ENCODE measurements at places on chromosomes 5 and 9. TPM values are rescaled to one million over a fixed set of nuclear protein-coding genes. Genes with fewer than 3 reads are reported as not detected.

- no peaks in the 10 kb centered on the region for H3K27me3 ChIP-seq
- no peak overlapping the region for H3K27ac ChIP-seq
- DNase-seq = no peak
- peaks cover 4% of the 10 kb centered on the region for H3K4me1 ChIP-seq
Observed at GRCh38 chr5:37490120-37490810, 111.1 kb downstream of the WDR70 start.

- H3K4me1 ChIP-seq = no peaks in the 10 kb centered on the region
- H3K36me3 ChIP-seq = peaks cover 7% of the 10 kb centered on the region
- H3K27ac ChIP-seq = no peak overlapping the region
- no peak overlapping the region for H3K4me3 ChIP-seq
- DNase-seq = no peak
Observed at GRCh38 chr9:127349483-127350113, 47.4 kb upstream of the SLC2A8 start.

DNA sequence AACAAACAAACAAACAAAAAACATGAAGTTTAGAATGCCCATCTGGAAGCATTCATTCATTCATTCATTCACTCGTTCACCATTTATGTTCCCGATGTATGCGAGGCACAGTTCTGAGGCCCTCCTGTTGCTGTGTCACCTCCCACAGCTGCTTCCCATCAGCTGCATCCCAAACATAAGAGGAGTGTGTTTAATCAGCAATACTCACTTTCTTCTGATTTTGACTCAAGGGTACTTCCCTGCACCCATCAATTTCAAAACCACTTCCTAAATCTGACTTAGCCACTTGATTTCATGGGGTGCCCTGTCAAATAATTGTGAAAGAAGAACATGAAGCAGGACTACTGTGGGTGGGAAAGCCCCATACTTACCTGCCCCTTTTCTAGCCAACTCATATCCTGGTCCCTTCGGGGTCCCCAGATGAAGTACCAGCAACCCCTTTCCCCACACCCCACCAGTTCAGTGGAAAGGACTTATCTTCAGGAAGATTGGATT is 128.0 kb upstream of the IL12B start:
- H3K27me3 ChIP-seq = no peaks in the 10 kb centered on the region
- no peak overlapping the region for H3K4me3 ChIP-seq
- no peak for DNase-seq
- H3K27ac ChIP-seq = no peak overlapping the region

DNA sequence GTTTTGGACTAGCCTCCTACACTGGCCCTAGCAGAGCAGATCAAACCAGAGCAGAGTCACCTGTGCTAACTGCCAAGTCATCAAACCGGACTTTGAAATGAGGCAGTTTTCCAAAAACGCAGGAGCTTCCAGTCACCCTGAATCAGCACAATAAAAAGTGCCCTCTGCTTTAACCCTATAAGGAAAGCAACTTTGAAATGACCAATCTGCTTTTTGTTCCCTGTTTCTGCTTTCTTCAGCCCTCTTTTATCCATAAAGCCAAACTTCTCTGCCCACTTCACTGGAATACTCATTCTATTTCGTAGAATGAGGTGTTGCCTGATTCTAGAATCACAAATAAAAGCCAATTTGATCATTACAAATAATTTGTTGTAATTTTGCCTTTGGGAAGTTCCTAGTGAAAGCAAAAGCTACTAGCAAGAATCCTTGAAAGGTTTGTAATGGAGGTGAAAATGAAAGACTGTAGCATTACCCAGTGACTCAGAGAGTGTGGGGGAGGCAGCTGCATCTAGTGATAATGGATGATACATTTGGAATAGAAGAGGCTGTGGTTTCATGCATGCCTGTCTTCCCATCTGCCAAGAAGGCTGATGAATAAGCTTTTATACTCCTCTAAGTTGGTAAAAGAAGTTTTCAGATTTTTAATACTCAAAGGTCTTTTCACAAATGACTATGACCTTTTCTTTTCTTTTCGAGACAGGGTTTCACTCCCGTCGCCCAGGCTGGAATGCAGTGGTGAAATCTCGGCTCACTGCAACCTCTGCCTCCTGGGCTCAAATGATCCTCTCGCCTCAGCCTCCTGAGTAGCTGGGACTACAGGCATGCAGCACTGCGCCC is 14.9 kb downstream of the SPAAR start:
- no peaks in the 10 kb centered on the region for H3K27me3 ChIP-seq
- peaks cover 14% of the 10 kb centered on the region for H3K4me1 ChIP-seq
- DNase-seq = no peak
- no peak overlapping the region for H3K4me3 ChIP-seq

The NMUR2 gene
- not detected for total RNA-seq

The BTNL3 gene
- not detected for total RNA-seq

DNA sequence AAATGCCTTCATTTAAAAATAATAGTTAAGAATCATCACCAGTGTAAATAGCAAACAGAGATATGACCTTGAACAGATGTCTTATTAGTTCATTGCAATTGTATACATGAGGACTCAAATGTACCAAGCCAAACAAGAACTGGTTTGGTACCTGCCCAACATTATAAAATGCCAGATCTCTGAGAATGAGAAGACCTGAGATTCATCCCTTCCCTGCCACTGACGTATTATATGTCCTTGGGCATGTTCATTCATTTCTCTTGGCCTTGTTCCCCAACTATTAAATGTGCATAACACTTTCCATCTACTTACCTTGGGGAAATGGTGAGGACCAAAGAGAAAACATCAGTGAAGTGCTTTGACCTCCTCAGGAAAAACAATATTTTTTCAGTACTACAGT is 33.6 kb upstream of the ERBIN start:
- H3K27me3 ChIP-seq = no peaks in the 10 kb centered on the region
- no peaks in the 10 kb centered on the region for H3K4me1 ChIP-seq
- DNase-seq = no peak
- no peaks in the 10 kb centered on the region for H3K36me3 ChIP-seq

The PCDHGB3 gene
- 14.4 TPM for total RNA-seq

GRCh38 chr5:124735169-124735858 is 11.1 kb downstream of the ZNF608 start:
- no peak for DNase-seq
- H3K27me3 ChIP-seq = no peaks in the 10 kb centered on the region
- no peaks in the 10 kb centered on the region for H3K36me3 ChIP-seq

- H3K4me3 ChIP-seq = no peak overlapping the region
- H3K27ac ChIP-seq = no peak overlapping the region
- H3K4me1 ChIP-seq = peaks cover 14% of the 10 kb centered on the region
- H3K36me3 ChIP-seq = no peaks in the 10 kb centered on the region
- no peak for DNase-seq
- no peaks in the 10 kb centered on the region for H3K27me3 ChIP-seq
Observed at GRCh38 chr9:136242918-136243525, 2.6 kb downstream of the QSOX2 start.

The SMIM32 gene
- not detected for total RNA-seq

DNA sequence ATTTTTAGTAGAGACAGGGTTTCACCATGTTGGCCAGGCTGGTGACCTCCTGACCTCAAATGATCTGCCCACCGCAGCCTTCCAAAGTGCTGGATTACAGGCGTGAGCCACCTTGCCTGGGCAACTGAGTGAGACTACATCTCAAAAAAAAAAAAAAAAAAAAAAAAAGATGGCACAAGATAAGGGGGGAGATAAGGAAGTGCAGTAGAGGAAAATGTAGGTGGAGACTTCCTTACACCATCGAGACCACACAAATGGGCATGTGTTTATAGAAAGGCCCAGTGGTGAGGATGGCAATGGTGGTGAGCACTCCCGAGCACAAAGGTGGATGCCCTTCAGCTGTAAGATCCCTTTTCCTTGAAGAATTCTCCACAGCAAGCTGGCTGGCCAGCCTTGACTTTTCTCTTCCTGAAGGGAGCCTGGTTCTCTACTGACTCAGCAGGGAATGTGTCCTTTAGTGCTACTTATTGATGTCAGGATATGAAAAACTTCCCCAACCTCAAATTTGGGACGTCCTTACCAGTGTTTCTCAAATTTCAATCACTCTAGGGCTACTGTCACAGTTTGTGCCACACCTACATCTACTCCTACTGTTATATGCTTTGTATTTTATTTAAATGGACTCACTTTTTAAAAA is 28.2 kb downstream of the ERGIC1 start:
- H3K4me1 ChIP-seq = peaks cover 58% of the 10 kb centered on the region
- H3K4me3 ChIP-seq = no peak overlapping the region
- H3K27me3 ChIP-seq = no peaks in the 10 kb centered on the region
- no peak for DNase-seq
- peak overlapping the region; percentile 88 for H3K27ac ChIP-seq

The DAB2IP gene
- total RNA-seq = 71.6 TPM

GRCh38 chr5:178289438-178289837 is 56.8 kb upstream of the PHYKPL start:
- H3K36me3 ChIP-seq = no peaks in the 10 kb centered on the region
- no peak overlapping the region for H3K4me3 ChIP-seq
- no peak for DNase-seq
- no peak overlapping the region for H3K27ac ChIP-seq
- H3K27me3 ChIP-seq = no peaks in the 10 kb centered on the region

GRCh38 chr9:21747175-21747574 is 55.3 kb upstream of the MTAP start:
- H3K36me3 ChIP-seq = no peaks in the 10 kb centered on the region
- H3K27me3 ChIP-seq = no peaks in the 10 kb centered on the region
- no peaks in the 10 kb centered on the region for H3K4me1 ChIP-seq
- no peak for DNase-seq

GRCh38 chr9:89719202-89719601 is 114.4 kb downstream of the GADD45G start:
- no peak overlapping the region for H3K4me3 ChIP-seq
- no peaks in the 10 kb centered on the region for H3K27me3 ChIP-seq
- no peaks in the 10 kb centered on the region for H3K36me3 ChIP-seq
- no peak overlapping the region for H3K27ac ChIP-seq
- no peak for DNase-seq
- H3K4me1 ChIP-seq = no peaks in the 10 kb centered on the region

- no peak overlapping the region for H3K4me3 ChIP-seq
- no peak for DNase-seq
- no peaks in the 10 kb centered on the region for H3K4me1 ChIP-seq
- no peaks in the 10 kb centered on the region for H3K27me3 ChIP-seq
- H3K36me3 ChIP-seq = no peaks in the 10 kb centered on the region
- no peak overlapping the region for H3K27ac ChIP-seq
Observed at GRCh38 chr5:27290172-27290571, 251.8 kb upstream of the CDH9 start.

The OR1Q1 gene
- total RNA-seq = not detected

The CYSRT1 gene
- not detected for total RNA-seq

The RPS23 gene
- 1,118 TPM for total RNA-seq

DNA sequence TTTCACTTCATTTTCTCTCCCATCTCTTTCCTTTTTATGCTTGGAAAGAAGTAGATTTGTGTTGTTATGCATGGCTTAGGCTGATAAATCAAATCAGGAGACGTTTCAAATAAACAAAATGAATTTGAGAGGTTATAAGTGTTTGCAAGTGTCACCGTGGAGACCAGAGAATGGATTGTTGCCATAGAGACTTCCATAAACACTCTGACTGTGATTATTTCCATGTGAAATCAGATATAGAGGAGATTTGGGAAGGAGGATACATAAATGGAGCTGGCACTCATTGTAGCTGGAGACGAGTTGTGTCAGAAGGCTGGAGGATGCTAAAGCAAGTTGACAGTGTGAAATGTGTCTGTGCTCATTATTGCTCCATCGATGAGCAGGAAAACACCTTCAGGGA is 84.2 kb upstream of the PCSK1 start:
- H3K4me1 ChIP-seq = no peaks in the 10 kb centered on the region
- H3K27me3 ChIP-seq = no peaks in the 10 kb centered on the region
- H3K27ac ChIP-seq = no peak overlapping the region
- H3K36me3 ChIP-seq = no peaks in the 10 kb centered on the region
- no peak for DNase-seq
- H3K4me3 ChIP-seq = no peak overlapping the region

GRCh38 chr9:97385626-97386264 is 26.2 kb upstream of the TDRD7 start:
- H3K27ac ChIP-seq = no peak overlapping the region
- H3K27me3 ChIP-seq = peaks cover 5% of the 10 kb centered on the region
- DNase-seq = no peak
- H3K4me3 ChIP-seq = no peak overlapping the region
- no peaks in the 10 kb centered on the region for H3K4me1 ChIP-seq
- no peaks in the 10 kb centered on the region for H3K36me3 ChIP-seq

- DNase-seq = no peak
- H3K4me1 ChIP-seq = no peaks in the 10 kb centered on the region
- no peaks in the 10 kb centered on the region for H3K27me3 ChIP-seq
Observed at GRCh38 chr5:111953351-111954127, 196.5 kb upstream of the NREP start.

GRCh38 chr9:115277301-115277700 is 159.3 kb upstream of the TNC start:
- no peak overlapping the region for H3K4me3 ChIP-seq
- no peaks in the 10 kb centered on the region for H3K36me3 ChIP-seq

The SV2C gene
- not detected for total RNA-seq

The SH3TC2 gene
- 0.21 TPM for total RNA-seq

GRCh38 chr5:20359377-20359776 is 371.4 kb upstream of the CDH18 start:
- H3K4me1 ChIP-seq = no peaks in the 10 kb centered on the region
- H3K36me3 ChIP-seq = no peaks in the 10 kb centered on the region
- H3K27me3 ChIP-seq = no peaks in the 10 kb centered on the region
- no peak for DNase-seq
- H3K27ac ChIP-seq = no peak overlapping the region

The SLC1A1 gene
- total RNA-seq = 6.5 TPM

DNA sequence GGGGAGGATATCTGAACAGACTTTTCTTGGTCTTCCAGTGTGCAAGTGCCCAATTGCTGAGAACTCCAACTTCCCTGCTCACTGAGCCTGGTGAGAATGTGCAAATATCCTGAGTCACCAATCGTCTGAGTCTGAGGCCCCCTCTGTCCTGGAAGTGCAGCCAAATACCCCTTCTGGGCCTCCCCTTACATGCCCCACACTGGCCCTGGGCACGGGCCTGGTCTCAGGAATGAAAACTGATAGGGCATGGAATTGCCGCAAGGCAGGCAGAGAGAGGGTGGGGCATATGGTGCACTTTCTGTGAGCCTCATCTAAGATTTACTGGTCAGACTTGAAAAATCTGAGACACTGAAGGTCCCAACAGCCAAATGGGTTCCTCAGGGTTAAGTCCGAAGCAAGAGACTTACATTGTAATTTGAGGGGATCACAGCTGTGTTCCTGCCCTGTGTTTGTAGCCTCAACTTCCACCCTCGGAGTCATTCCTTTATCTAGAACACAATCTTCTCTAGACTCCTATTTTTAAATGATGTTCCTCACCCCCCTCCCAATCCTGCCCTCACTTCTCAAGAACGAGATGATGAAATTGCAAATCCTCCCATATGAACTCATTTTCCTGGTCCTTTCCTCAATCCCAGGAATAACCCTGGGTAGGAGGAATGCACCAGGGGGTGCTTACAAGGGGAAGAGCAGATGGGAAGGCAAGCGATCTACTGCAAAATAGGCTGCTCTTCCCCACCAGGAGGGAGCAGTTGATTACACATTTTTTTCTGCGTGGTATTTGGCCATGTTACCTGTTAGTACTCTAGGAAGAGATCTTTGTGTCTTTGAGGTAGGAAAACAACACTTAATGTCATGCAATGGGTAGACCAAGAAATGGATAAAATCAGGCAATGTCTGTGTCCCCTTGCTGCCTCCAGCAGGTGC is 34.6 kb upstream of the ARHGAP26 start:
- H3K27me3 ChIP-seq = no peaks in the 10 kb centered on the region
- H3K4me3 ChIP-seq = no peak overlapping the region
- H3K36me3 ChIP-seq = no peaks in the 10 kb centered on the region
- no peak overlapping the region for H3K27ac ChIP-seq

GRCh38 chr5:135861641-135862040 is 27.2 kb downstream of the SLC25A48 start:
- no peaks in the 10 kb centered on the region for H3K36me3 ChIP-seq
- no peaks in the 10 kb centered on the region for H3K27me3 ChIP-seq
- no peak overlapping the region for H3K4me3 ChIP-seq
- DNase-seq = no peak
- H3K4me1 ChIP-seq = no peaks in the 10 kb centered on the region
